ENCODE measurements at places on chromosomes 3 and 15.

DNA sequence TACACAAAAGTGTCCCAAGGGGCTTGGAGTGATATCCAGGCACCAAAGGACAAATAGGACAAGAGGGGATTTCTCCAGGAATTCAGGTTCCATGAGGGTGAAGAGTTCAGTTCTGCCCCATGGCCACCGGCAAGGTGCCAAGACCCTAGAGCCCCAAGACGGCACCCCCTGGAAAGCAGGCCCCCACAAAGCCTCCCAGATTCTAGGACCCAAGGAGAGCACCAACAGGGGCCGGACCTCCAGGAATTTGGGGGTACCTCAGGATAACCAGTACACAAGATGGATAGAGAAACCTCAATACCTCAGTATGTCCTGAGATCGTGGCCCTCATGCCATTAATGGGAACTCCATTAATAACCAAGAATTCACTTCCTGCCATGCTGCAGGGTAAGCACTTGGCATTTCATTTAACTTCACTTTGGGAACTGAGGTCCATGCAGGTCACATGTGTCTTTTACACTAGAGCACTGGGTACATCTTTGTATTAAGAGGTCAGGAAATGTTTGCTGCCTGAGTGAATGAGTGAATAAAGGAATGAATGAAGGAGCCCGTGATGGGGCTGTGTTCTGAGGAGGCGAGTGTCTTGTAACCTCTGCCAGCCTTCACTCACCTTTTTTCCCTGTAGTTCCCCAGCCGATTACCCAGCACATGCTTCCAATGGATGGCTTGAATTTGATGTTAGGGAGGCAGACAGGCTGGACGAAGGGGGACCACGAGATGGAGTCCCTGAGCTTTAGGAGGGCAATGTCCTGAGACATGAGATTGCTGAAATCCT, 15.5 kb upstream of the PRSS50 start:
- no peak for DNase-seq

GRCh38 chr3:122030381-122031122, 8.5 kb upstream of the ILDR1 start:
- DNase-seq = no peak

DNA sequence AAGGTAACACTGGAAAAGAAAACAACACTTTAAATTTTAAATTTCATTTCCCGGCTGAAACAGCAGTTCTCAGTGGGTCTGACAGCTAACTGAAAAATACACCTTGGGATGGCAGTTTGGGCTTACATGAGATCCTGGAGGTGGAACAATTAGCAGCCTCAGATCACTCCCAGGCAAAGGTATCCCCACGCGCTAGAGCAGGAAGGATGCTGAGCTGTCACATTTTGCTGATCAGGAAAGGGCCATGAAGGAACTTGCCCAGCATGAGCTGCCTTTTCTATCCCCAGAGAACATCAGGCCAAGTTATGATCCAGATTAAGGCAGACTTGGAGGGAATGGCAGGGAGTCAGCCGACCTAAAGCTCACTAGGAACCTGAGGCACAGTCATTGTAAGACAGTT, 204.8 kb upstream of the SLC2A2 start:
- DNase-seq = no peak

- no peak for DNase-seq
Measured at GRCh38 chr3:53150247-53151085, 10.5 kb upstream of the PRKCD start.

GRCh38 chr15:40102897-40103858, 5.5 kb downstream of the BMF start:
- no peak for DNase-seq

GRCh38 chr3:42002790-42003189, 40.9 kb upstream of the ULK4 start:
- DNase-seq = no peak

GRCh38 chr3:175702956-175703355, 843.8 kb downstream of the NAALADL2 start:
- no peak for DNase-seq

All from KG1 (cell line).